ENCODE measurements at places on chromosomes 3 and 15. TPM values are rescaled to one million over a fixed set of nuclear protein-coding genes. Genes with fewer than 3 reads are reported as not detected.

GRCh38 chr3:142614059-142614626 lies 17.9 kb downstream of the PLS1 start:
- H3K4me1 ChIP-seq = no peaks in the 10 kb centered on the region
- no peaks in the 10 kb centered on the region for H3K36me3 ChIP-seq
- H3K27ac ChIP-seq = no peak overlapping the region
- no peak overlapping the region for H3K4me3 ChIP-seq

The ITPKA gene
- total RNA-seq = 29.9 TPM

GRCh38 chr3:46490338-46491084 lies 7.3 kb upstream of the RTP3 start:
- no peak overlapping the region for H3K27ac ChIP-seq
- H3K36me3 ChIP-seq = no peaks in the 10 kb centered on the region
- no peak for DNase-seq
- peaks cover 22% of the 10 kb centered on the region for H3K4me1 ChIP-seq
- no peaks in the 10 kb centered on the region for H3K27me3 ChIP-seq

GRCh38 chr3:98596541-98597500 lies 3.4 kb upstream of the CPOX start:
- no peak overlapping the region for H3K27ac ChIP-seq
- H3K4me3 ChIP-seq = no peak overlapping the region
- DNase-seq = peak; percentile 52
- no peaks in the 10 kb centered on the region for H3K27me3 ChIP-seq
- H3K4me1 ChIP-seq = peaks cover 15% of the 10 kb centered on the region

- no peaks in the 10 kb centered on the region for H3K27me3 ChIP-seq
- H3K4me3 ChIP-seq = no peak overlapping the region
- no peaks in the 10 kb centered on the region for H3K36me3 ChIP-seq
- H3K27ac ChIP-seq = no peak overlapping the region
- no peaks in the 10 kb centered on the region for H3K4me1 ChIP-seq
Observed at GRCh38 chr15:86877171-86877631, 797.5 kb downstream of the AGBL1 start.

The TNNC1 gene
- 3.1 TPM for total RNA-seq

Data from stomach (tissue), 19 donors.